ENCODE measurements at places on chromosomes 13 and 19.

- DNase-seq, result no peak
Observed at GRCh38 chr19:44943801-44944249, 1.8 kb downstream of the APOC4 start.

DNA sequence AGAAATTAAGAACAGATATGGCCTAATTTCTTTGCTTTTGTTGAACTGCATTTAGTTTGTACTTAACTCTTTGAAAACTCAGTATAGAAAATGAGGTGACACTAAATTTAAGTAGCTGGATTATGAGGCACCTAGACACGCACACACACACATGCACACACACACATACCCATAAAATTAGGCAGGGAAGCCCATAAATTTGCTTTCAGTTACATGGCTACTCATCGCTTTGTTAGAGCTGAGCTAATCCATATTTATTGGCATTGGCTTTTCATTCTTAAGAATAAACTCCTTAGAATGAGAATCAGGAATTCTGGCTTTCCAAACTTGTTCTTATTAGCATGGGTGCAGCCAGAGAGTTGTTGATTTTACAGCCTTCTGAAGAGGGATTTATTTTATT, 61.7 kb upstream of the MBNL2 start:
- no peak for DNase-seq

DNA sequence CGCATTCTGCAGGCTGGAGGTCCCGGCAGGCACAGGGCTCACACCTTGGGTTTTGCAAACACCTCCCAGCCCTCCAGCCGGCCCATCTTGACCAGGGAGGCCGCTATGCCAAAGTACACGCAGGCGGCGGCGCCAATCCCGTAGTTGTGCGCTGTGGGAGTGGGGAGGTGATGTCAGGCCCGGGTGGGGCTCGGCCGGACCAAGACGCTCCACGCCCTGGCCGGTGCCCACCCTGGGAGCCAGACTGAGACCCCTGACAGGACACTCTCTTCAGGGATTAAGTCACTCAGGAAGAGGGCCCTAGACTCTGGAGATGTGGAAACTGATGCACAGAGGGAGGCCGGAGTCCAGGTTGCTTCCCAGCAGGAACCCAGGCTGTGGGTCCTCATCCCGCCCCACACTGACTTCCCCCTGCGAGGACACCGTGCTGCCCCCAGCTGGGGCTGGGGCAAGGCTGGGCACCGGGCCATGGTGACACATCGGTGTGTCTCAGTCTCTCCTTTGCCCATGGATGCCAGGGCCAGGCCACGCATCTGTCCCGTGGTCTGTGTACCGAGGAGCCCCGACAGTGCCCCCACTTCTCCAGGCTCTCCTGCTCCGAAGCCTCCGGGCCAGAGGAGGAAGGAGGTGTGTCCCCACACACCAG, 8.8 kb downstream of the NDUFA11 start:
- DNase-seq, result no peak

- no peak for DNase-seq
Observed at GRCh38 chr19:46023311-46023779, 492 bp upstream of the PGLYRP1 start.

DNA sequence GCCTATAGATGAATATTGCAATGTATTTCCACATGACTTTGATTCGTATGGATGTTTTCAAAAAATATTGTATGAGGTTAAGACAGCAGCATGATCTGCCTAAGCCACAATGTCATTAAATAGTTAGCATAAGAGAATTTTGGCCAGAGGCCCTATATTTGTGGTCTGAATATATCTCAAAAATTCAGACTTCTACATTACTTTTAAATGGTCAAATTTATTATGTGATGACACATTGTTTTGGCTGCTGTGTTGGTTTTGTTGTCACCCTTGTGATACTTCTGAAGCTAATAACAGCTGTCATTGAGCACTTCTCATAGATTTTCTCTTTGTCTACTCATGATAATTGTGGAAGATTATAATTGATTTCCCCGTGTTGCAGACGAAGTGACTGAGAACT, 288.2 kb downstream of the MYO16 start:
- no peak for DNase-seq

Measured in cardiac muscle cell (in vitro differentiated cells and primary cell).